Stimulated activated CD4-positive, alpha-beta T cell treated with anti-CD3 and anti-CD28 coated beads, TNF-alpha, amount 100 ng/mL, for 48 hours (primary cell): ENCODE measurements at places on chromosomes 1 and 21.

GRCh38 chr1:56436912-56437417 is 142.4 kb downstream of the PLPP3 start:
- DNase-seq, result no peak

- DNase-seq, result no peak
Observed at GRCh38 chr1:58592522-58593134, 15.6 kb upstream of the TACSTD2 start.

GRCh38 chr1:198858033-198858432 is 219.2 kb downstream of the PTPRC start:
- DNase-seq, result no peak

DNA sequence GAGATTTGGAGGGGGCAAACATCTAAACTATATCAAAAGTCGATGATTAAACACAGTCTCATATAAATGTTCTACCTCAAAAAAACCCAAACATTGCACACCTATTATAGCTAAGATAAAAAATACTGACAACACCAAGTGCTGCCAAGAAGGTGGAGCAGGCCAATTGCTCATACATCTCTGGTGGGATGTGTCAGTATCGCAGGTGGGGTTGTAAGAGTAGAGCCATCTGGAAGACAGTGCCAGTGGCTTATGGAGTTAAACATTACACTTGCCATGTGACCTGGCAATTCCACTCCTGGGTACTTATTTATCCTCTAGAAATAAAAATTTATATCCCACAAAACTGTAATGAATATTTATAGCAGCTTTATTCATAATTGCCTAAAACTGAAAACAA is 213.4 kb downstream of the DISC1 start:
- no peak for DNase-seq

DNA sequence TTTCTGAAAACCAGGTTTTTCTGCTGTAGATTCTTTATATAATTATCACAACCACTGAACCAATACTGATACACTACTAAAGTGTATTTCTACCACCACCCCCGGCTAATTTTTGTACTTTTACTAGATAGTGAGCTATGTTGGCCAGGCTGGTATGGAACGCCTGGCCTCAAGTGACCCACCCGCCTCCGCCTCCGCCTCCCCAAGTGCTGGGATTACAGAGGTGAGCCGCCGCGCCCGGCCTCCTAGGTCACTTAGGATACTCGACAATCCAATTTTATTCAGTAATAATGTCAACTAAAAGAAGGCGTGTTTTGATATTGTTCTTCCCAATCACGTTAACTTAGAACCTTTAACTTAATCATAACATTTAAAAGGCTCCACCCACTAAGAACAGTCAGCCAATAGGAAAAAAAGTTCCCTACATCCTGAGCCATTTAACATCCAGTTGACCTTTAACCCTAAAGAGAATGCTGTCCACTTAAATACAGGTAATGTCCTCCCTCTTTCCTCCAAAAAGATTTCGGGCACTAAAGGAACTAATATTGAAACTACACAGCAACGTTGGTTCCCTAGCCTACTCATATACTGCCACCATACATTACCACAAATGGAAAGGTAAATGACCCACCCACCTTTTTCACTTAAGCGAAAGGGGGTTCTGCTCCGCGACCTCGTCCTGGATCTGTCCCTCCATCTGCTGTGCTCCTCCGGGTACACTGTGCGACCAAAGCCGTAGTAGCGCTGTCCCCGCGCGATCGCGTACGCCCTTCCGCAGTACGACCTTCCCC is 1.2 kb downstream of the RSRP1 start:
- DNase-seq, result no peak

- DNase-seq, result no peak
Observed at GRCh38 chr1:10835822-10836421, 39.5 kb upstream of the CASZ1 start.
